HFFc6 (cell line): ENCODE measurements at places on chromosomes 3 and 15. TPM values are rescaled to one million over a fixed set of nuclear protein-coding genes. Genes with fewer than 3 reads are reported as not detected.

LYSMD2 gene
- 12.8 to 14.2 TPM (median 13.1 TPM) in 3 replicates for total RNA-seq

TMEM266 gene
- total RNA-seq = 0.10 to 0.35 TPM (median 0.10 TPM) in 3 replicates

CP gene
- not detected in 3 replicates for total RNA-seq

DNA sequence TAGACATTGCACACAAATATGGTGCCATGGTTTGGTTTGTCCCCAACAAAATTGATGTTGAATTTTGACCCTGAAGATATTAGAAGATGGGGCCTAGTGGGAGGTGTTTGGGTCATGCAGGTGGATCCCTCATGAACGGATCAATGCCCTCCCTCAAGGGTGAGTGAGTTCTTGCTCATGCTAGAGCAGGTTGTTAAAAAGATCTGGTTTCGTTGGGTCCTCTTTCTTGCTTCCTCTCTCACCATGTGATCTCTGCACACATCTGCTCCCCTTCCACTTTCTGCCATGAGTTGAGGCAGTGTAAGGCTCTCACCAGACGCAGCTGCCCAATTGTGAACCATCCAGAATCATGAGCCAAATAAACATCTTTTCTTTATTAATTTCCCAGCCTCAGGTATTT lies 87.8 kb upstream of the MDFIC2 start:
- H3K27me3 ChIP-seq = no peaks in the 10 kb centered on the region
- H3K4me1 ChIP-seq = no peaks in the 10 kb centered on the region
- no peak overlapping the region for H3K27ac ChIP-seq
- DNase-seq = no peak

GRCh38 chr15:68774521-68775235 lies 46.0 kb downstream of the ANP32A start:
- H3K27ac ChIP-seq = no peak overlapping the region
- H3K36me3 ChIP-seq = peaks cover 23% of the 10 kb centered on the region
- DNase-seq = no peak
- H3K27me3 ChIP-seq = peaks cover 17% of the 10 kb centered on the region
- no peak overlapping the region for H3K4me3 ChIP-seq

DNA sequence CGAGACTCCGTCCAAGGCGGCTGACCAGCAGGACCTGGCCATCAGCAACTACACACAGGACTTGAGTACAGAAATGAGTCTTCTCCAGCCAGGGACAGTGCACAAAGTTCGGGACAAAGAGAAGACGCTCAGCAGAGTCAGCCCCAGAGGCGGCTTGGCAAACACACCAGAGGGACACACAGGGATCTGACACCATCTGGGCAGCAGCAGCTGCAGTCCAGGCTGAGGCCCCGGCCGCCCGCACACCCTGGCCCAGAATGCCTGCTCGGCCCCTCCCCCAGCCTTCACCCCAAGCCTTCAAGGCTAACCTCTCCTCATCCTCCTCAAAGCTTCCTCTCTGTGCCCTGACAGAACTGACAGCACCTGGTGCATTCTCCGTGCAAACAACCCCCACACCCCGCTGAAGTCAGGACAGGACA lies 61.1 kb downstream of the XXYLT1 start:
- DNase-seq = peak; percentile 57
- H3K4me3 ChIP-seq = peak overlapping the region; percentile 81
- peak overlapping the region; percentile 98 for H3K27ac ChIP-seq

- H3K4me3 ChIP-seq = no peak overlapping the region
- H3K36me3 ChIP-seq = no peaks in the 10 kb centered on the region
- no peak for DNase-seq
- no peaks in the 10 kb centered on the region; the same call in 1 of the 2 replicates for H3K27me3 ChIP-seq
Observed at GRCh38 chr3:88725440-88726165, 381.8 kb upstream of the EPHA3 start.

DNA sequence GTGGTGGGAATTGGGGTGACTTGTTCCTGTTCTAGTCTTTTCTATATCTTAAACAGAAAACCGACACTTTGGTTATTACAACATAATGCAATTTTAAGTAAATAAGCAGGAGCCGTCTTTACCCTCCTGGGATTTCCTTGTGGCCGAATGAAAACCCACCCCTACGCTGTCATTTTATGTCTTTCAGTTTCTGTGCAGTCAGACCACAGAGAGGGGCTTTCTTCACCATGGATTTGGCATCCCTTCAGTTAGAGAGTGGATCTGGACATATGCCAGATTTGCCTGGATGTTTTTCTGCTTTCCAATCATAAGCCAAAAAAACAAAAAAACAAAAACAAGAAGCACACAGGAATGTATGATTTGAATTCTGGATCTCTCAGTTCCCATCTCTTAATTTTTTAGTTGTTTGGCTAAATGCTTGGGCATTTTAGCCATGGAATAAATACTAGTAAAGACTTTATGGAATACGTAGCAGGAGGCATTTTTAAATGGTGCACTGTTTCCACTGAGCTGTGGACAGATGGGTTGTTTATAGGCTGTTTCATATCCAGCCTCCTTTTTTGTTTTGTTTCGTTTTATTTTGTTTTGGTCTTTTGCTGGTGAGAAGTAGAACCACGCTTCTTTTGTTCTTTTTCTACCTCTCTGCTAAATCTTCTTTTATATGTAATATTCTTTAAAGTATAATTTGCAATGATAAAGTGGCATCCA lies 272.9 kb downstream of the FEZF2 start:
- DNase-seq = no peak
- no peak overlapping the region for H3K4me3 ChIP-seq
- no peak overlapping the region for H3K27ac ChIP-seq
- no peaks in the 10 kb centered on the region for H3K36me3 ChIP-seq

DNA sequence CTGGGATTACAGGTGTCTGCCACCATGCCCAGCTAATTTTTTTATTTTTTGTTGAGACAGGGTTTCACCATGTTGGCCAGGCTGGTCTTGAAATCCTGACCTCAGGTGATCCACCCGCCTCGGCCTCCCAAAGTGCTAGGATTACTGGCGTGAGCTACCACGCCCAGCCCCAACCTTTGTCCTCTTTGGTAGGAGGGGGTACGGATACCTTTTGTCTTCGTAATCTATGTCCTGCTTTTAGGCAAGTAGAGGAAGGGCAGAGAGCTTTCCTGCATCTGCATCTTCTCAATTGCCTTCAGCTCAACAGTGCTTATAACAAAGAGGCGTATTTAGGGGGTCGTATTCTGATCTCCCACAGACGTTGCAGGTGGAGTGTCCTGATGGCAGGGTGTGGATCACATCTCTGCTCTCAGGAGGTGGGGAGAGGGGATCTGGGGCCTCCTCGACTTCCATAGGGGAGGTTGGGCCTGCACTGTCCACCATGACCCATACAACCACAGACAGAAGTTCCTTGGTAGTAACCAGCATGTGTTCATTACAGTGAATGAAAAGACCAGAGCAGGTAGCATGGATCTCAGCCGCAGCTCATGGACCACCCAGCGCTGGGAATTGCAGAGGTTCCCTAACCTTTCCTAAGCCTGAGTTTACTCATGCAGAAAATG lies 21.4 kb upstream of the KCTD6 start:
- H3K36me3 ChIP-seq = no peaks in the 10 kb centered on the region
- no peak overlapping the region for H3K27ac ChIP-seq
- peaks cover 6% of the 10 kb centered on the region for H3K27me3 ChIP-seq
- peaks cover 16% of the 10 kb centered on the region for H3K4me1 ChIP-seq
- H3K4me3 ChIP-seq = no peak overlapping the region; the same call in 1 of the 2 replicates

- peaks cover 2% of the 10 kb centered on the region; the same call in 1 of the 2 replicates for H3K27me3 ChIP-seq
- H3K4me3 ChIP-seq = no peak overlapping the region
- H3K4me1 ChIP-seq = no peaks in the 10 kb centered on the region
Observed at GRCh38 chr3:147733217-147733616, 324.1 kb downstream of the ZIC1 start.

DNA sequence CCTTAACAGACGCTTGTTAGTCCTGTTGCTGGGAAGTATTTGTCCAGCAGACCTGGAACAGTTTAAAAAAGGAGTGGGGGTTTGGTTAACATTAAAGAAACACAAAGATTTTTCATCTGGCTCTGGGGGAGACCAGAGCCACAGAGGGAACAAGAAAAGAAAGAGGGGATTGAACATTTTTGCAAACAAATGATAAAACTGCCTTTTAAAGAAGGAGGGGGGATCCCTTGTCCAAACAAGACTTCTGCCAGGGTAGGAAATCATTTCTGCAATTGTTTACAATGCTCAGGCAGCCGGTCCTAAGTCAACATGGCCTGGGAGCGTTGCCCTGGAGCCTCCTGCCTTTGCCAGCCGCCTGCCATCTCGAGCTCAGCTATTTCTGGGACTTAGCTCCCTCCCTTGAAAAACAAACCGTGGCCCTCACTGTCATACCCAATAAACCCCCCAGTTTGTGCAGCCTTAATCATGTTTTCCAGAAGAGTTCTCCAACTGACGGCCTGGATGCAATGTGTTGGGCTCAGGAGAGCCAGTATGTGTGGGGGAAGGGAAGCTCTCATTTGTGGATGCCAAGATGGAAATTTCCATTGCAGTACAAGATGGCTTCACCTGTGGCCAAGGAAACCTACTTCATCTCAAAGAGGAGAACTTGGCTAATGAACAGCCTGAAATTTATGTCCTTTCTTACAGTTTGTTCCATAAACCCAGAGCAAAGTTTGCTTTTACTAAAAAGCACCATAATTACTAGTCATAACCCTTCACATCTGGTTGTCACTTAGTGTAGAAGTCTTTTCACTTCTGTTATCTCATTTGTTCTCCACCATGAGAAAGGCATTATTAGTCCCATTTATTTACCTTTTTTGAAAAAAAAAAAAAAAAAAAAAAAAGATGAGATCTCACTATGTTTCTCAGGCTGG lies 75.9 kb upstream of the RNU6-1 start:
- peaks cover 5% of the 10 kb centered on the region; the same call in 1 of the 2 replicates for H3K36me3 ChIP-seq
- DNase-seq = no peak
- peaks cover 9% of the 10 kb centered on the region for H3K27me3 ChIP-seq

GRCh38 chr3:69113536-69113935 lies 8.9 kb downstream of the LMOD3 start:
- H3K27me3 ChIP-seq = peaks cover 8% of the 10 kb centered on the region; the same call in 1 of the 2 replicates
- no peak overlapping the region for H3K4me3 ChIP-seq
- H3K27ac ChIP-seq = no peak overlapping the region
- no peak for DNase-seq

- peak overlapping the region; percentile 57 for H3K4me3 ChIP-seq
- H3K36me3 ChIP-seq = no peaks in the 10 kb centered on the region
- peak overlapping the region; percentile 35 for H3K27ac ChIP-seq
- H3K4me1 ChIP-seq = no peaks in the 10 kb centered on the region
- H3K27me3 ChIP-seq = no peaks in the 10 kb centered on the region; the same call in 1 of the 2 replicates
Observed at GRCh38 chr15:91694831-91695210, 158.7 kb upstream of the SLCO3A1 start.

- H3K4me3 ChIP-seq = no peak overlapping the region
- H3K27me3 ChIP-seq = peaks cover 4% of the 10 kb centered on the region
- no peak overlapping the region for H3K27ac ChIP-seq
- DNase-seq = no peak
- no peaks in the 10 kb centered on the region for H3K4me1 ChIP-seq
Observed at GRCh38 chr3:49238274-49239127, 38.5 kb downstream of the C3orf62 start.

GRCh38 chr3:127034195-127034989 lies 51.5 kb downstream of the PLXNA1 start:
- DNase-seq = no peak
- peaks cover 6% of the 10 kb centered on the region; the same call in 1 of the 2 replicates for H3K4me1 ChIP-seq
- H3K27me3 ChIP-seq = peaks cover 11% of the 10 kb centered on the region; the same call in 1 of the 2 replicates
- H3K4me3 ChIP-seq = no peak overlapping the region
- no peaks in the 10 kb centered on the region for H3K36me3 ChIP-seq
- H3K27ac ChIP-seq = no peak overlapping the region

- H3K4me3 ChIP-seq = no peak overlapping the region
- H3K4me1 ChIP-seq = peaks cover 13% of the 10 kb centered on the region
- peaks cover 23% of the 10 kb centered on the region for H3K27me3 ChIP-seq
- no peak for DNase-seq
- no peak overlapping the region for H3K27ac ChIP-seq
Observed at GRCh38 chr3:183281126-183281797, 28.2 kb downstream of the B3GNT5 start.

GRCh38 chr3:109480014-109480413 lies 142.7 kb upstream of the DPPA4 start:
- no peak for DNase-seq
- peaks cover 2% of the 10 kb centered on the region for H3K27me3 ChIP-seq
- no peak overlapping the region for H3K27ac ChIP-seq
- H3K4me1 ChIP-seq = no peaks in the 10 kb centered on the region

GRCh38 chr3:86180696-86181095 lies 810.3 kb downstream of the VGLL3 start:
- H3K36me3 ChIP-seq = no peaks in the 10 kb centered on the region; the same call in 1 of the 2 replicates
- H3K27me3 ChIP-seq = no peaks in the 10 kb centered on the region
- H3K4me3 ChIP-seq = no peak overlapping the region
- H3K4me1 ChIP-seq = no peaks in the 10 kb centered on the region
- DNase-seq = no peak
- no peak overlapping the region for H3K27ac ChIP-seq

GRCh38 chr15:47473832-47474231 lies 243.5 kb upstream of the SEMA6D start:
- no peaks in the 10 kb centered on the region for H3K36me3 ChIP-seq
- DNase-seq = no peak
- no peak overlapping the region for H3K27ac ChIP-seq
- no peak overlapping the region for H3K4me3 ChIP-seq
- no peaks in the 10 kb centered on the region for H3K27me3 ChIP-seq

- peak overlapping the region; percentile 85 for H3K27ac ChIP-seq
- peaks cover 61% of the 10 kb centered on the region for H3K4me1 ChIP-seq
- peaks cover 33% of the 10 kb centered on the region for H3K36me3 ChIP-seq
- H3K27me3 ChIP-seq = peaks cover 1% of the 10 kb centered on the region
- peak overlapping the region; percentile 94 for H3K4me3 ChIP-seq
Observed at GRCh38 chr15:25862472-25863110, 536 bp downstream of the ATP10A start.

DNA sequence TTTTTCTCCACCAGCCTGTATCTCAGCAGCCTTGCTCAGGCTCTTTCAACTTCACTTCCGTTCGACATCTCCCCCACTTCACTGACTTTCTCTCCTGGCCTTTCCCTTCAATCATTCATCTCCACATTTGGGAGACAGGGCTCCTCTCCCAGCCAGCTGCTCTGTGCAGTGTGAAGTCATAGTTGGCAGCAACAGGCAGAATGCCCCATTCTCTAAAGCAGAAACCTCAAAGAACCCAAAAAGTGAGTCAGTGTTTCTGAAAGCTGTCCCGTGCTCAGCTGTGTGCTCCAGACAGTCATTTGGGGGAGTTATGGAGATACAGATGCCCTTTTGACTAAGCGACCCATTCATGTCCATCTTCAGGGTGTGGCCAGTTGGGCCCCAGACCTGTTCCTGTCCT lies 54.3 kb downstream of the NTRK3 start:
- no peak for DNase-seq
- no peak overlapping the region for H3K4me3 ChIP-seq
- H3K27me3 ChIP-seq = peaks cover 5% of the 10 kb centered on the region
- no peak overlapping the region for H3K27ac ChIP-seq

DNA sequence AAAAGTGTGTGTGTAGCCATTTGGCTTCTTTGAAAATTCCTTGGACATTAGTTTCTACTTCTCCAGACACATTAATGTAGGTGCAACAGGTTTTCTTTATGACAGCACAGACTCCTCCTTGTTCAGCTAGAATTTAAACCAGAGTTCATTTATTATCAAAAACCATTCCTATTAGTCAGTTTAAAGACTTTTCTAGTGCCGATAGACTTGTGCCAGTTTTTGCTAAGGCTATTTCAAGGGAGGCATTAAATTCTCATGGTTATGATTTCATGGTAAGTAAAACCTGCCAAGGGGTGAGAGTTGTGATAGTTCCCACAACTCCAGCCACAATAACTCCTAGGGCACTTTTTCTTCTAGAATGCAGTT lies 20.6 kb upstream of the SENP7 start:
- H3K4me3 ChIP-seq = no peak overlapping the region
- H3K36me3 ChIP-seq = no peaks in the 10 kb centered on the region
- peak; percentile 8 for DNase-seq
- peaks cover 11% of the 10 kb centered on the region for H3K27me3 ChIP-seq
